Stimulated activated CD4-positive, alpha-beta T cell treated with anti-CD3 and anti-CD28 coated beads, Interleukin-1b, Interleukin-23, amount 100 ng/mL, for 1 hour (primary cell): ENCODE measurements at places on chromosomes 3 and 15.

- DNase-seq: no peak
These were observed 493.3 kb downstream of the MAGI1 start for GRCh38 chr3:65545429-65545828.

- no peak for DNase-seq
These were observed 26.6 kb downstream of the MIX23 start for GRCh38 chr3:122356402-122356801.

- DNase-seq: no peak
These were observed 459.6 kb downstream of the SHQ1 start for GRCh38 chr3:72388644-72389043.

DNA sequence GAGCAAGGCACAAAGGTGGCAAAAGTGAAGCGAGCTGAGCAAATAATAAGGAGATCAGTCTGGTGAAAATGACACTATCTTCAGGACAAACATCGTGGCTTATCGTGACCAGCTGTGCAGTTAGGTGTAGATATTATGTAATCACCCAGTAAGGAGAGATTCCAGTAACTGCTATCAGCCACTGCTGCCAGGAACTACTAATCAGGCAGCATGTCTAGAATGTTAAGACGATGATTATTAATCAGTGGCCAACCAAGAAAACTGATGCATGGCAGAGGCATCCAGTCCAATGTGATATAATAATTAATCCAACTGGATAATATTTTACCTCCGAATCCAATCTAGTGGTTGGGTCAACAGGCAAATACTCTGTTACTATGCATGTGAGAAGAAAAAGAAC lies 252.7 kb upstream of the ZPLD1 start:
- no peak for DNase-seq

DNA sequence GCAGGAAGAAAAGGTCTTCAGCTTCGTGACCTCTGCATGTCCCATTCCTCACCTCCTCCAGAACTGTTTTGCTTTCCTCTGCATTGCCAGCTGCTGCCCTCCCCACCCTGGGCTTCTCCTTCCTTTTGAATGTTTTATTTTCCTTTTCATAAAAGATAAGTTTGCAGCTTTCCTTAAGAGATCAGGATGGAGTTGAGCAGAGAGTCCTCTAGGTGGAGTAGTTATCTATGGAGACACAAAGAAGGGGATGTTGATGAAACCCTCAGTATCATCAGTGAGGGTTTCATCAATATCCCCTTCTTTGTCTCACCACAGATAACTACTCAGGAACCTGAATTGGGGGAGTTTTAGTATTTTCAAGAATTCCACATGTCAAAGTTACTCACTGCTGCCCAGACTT lies 19.0 kb upstream of the SLC25A36 start:
- no peak for DNase-seq

- peak; percentile 12 for DNase-seq
These were observed 47.4 kb upstream of the CRTC3 start for GRCh38 chr15:90482124-90483011.

DNA sequence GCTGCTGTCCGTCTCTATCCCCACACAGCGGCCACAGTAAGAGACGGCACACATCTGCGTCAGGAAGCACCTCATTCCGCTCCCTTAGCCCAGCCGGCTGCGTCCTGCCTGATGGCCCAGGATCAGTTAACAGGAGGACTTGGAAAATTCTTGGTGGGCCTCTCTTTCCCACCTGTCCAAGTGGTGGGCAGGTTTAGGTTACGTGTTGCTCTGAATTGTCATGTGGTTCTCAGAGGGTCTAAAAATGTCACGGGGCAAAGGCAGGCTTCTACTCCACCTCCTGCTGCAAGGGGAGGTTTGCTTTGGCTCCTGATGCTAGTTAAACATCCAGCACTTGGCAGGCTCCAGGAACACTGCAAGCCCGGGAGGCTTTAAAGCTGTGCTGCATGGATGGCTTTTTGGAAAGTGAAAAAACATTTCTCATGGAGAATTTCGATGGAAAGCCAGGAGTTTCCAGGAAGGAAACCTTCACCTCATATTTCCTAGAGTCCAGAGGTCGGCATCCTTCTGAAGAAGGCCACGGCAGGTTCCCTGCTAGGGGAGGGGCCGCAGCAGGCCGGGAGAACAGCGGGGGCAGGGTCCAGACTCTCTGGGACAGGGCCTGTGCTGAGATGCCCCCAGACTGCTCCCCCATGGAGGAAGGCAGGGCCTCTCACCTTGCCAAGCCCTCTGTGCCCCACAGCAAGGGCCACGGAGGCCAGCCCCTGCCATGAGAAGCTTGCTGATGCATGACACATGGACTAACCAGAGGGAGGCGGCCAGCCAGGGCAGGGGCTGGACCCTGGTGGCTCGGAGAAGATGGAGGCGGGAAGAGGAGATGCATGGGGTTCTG lies 10.8 kb downstream of the CTSH start:
- DNase-seq: no peak

- DNase-seq: no peak
These were observed 24.0 kb upstream of the SLC24A5 start for GRCh38 chr15:48096813-48097212.

DNA sequence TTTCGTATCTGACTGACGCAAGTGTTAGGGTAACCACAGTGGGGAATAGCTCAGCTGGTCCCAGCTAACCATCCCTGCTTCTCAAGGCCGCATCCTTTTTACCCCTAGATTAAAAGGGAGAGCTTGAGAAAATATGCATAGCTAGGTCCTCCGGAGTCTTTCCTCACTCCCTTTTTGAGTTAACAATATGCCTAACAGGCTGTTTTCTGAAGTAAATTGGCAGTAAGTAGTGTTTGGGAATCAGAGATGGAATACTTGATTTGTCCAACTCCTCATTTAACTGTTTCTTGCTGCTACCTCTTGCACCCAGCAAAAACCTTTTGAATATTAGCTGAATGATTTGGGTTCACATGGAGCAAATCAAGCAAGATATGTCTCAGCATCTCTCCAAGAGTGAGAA lies 326.1 kb downstream of the LPP start:
- no peak for DNase-seq

DNA sequence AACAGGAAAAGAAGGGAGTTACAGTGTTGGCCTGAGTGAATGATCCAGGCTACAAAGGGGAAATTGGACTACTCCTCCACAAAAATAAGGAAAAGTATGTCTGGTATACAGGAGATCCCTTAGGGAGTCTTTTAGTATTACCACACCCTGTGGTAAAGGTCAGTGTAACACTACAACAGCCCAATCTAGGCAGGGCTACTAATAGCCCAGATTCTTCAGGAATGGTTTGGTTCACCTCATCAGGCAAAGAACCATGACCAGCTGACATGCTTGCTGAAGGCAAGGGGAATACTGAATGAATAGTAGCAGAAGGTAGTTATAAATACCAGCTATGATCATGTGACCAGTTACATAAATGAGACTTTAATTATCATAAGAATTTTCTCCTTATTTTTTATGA lies 372.6 kb upstream of the ATP11B start:
- no peak for DNase-seq

GRCh38 chr3:58487140-58487886 lies 4.6 kb upstream of the KCTD6 start:
- DNase-seq: no peak

GRCh38 chr3:39327746-39328349 lies 1.7 kb upstream of the CCR8 start:
- DNase-seq: no peak

DNA sequence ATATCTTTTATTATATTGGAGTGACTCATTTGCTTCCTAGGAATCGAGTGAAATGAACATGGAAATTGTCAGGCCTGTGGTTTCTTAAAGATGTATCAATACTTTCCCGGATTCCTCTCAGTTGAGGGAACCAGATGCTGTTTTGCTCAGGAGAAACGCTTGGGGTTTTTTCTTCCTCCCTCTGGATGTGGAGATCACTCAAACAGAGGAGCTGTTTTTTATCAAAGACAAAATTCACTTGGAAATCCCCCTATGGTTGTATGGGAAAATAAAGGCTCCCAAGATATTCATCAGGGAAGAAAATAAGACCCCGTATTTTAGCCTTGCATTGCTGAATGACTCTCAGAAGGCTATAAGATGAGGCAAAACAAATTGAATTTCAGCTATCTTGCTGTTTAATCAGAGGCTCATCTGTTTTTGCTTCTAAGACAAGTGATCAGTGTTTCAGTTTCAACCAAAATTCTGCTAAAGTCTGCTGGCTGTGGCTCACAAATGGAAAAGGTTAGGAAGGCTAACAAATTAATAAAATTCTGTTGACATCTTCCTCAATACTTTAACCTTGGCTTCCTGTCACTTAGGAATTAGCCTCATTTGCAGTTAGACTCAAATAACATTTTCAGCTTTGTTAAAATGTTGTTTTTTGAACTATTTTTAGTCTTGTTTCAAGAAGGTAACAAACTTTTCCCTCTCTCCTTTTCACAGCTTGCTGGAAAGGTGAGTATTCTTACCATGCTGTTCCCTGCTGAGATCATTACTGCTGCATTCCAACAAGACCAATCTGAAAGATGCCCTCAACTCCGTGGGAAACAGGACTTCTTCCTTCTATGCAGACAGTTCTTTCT lies 83.6 kb downstream of the COL6A5 start:
- DNase-seq: no peak

- no peak for DNase-seq
These were observed 708 bp upstream of the GCHFR start for GRCh38 chr15:40762919-40763800.

DNA sequence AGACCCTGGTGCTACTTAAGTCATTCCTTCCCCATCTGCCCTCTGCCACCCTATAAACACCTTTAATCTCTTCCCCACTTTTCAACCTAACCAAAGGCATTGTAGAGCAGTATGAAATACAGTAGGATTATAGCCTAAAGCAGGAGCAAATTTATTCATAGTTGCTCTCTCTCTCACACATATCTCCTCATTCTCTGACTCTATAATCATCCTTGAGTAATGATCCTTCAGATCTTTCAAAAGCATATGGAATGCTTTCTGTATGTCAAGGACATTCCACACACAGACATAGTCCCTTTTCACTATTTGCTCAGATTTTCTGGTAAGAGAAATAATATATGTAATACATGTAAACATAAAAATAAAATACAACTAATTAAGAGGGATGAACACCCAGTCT lies 54.1 kb downstream of the TRPC1 start:
- no peak for DNase-seq

DNA sequence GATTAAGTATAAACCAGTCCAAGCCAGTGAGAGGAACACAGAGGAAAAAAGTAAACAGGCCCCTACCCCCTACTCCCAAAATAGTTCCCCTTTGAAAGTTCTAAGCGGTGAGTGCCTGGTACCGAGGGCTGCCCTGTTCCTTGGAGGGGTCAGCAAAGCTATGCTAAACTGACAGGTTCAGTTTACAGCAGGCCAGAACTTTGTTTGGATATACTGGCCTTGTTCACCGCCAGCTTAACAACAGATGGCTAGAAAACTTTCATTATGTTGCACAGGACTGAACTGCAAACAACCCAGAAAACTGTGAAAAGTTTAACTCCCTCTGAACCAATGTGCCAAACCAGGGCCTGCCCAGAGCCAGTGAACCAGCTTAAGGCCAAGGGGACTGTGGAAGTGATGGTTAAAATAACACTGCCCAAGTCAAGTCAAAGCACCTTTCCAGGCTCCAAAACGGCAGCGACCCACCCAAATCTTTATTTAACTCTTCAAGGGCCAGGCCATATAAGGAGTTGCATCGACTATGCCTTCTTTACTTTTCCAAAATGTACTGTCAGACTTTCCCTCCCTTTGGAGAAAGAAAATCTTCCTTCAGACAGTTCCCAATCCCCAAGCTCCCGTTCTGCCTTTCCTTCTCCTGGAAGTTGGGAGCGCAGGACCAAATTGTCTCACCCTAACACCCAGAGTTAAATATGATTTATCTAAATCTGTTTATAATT lies 448.0 kb downstream of the FOXP1 start:
- DNase-seq: no peak

GRCh38 chr3:175558261-175558660 lies 699.1 kb downstream of the NAALADL2 start:
- no peak for DNase-seq

DNA sequence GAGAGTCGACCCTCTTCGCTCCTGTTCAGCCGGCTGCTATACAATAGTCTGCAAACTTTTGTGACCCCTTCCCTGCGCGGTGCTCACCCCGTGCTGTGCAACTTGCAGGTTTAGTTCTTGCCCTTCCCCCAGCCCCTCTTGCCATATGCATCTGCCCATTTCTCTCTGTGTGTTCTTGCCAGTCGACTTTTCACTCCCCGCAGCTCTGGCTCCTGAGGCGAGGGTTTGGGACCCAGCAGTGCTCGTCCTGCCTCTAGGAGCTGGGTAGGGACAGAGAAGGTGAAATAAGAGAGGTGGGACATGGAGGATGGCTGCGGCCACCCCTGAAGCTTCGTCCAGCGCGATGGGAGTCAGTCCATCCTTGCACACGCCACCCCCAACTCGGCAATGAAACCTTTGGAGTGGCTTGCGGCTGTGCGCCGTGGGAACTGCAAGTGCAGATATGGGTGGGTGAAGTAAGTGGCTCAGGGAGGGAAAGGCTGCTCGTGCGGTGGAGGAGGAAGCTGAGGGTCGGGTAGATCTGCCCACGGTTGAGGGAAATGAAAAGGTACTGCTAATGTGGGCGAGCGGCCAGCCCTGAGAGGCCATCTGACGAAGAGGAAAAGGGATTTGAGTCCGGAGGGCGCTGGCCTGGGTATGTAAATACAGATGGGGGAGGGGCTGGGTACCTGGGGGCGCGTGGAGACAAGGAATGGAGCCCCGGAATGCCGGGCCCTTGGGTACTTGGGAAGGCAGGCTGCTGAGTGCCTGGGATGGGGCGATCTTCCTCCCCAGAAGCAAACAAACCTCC lies 1.0 kb downstream of the LRRC3B start:
- DNase-seq: no peak

DNA sequence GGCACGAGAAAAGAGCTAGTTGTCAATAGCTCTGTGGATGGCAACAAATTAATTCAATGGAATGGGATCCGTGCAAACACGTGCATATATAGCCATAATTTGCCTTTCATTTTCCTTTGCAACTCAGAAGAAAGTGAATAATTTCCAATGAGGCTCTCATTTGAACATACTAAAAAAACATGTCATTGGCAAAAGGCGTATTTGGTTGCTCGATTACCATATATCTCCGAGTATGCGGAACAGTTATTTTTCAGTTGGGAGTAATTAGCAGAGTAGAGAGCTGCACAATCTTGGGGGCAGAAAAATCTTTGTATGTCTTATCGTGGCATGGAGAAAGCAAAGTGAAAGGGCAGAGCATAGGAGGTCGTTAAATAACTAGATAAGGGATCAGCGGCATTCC lies 257.4 kb downstream of the SV2B start:
- no peak for DNase-seq

GRCh38 chr3:178513546-178514380 lies 22.5 kb upstream of the KCNMB2 start:
- no peak for DNase-seq

GRCh38 chr3:72974956-72975355 lies 21.7 kb upstream of the PPP4R2 start:
- DNase-seq: no peak

- DNase-seq: no peak
These were observed 41.1 kb upstream of the SEC61A1 start for GRCh38 chr3:128011140-128011539.

- DNase-seq: no peak
These were observed 4.0 kb downstream of the EPHB3 start for GRCh38 chr3:184565421-184566211.

DNA sequence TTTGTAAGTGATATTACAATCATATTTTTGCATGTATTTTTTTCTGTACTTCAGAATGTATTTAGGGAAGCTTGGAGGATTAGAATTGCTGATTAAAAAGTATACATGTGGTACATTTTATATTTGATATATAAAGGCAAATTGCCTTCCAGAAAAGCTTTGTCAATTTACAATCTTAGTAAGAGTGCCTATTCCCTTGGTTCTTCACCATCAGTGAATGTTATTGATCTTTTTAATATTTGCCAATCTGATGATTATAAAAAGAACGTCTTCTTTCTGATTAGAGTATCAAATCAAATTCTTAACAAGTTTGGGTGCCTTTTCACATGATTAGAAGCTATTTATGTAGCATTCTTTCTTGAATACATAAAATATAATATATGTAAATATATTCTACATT lies 9.1 kb downstream of the WDR49 start:
- DNase-seq: no peak
